ENCODE measurements at places on chromosomes 7 and 10. TPM values are rescaled to one million over a fixed set of nuclear protein-coding genes. Genes with fewer than 3 reads are reported as not detected.

- H3K4me3 ChIP-seq = no peak overlapping the region
- no peak overlapping the region for H3K27ac ChIP-seq
- no peak for DNase-seq
- H3K27me3 ChIP-seq = no peaks in the 10 kb centered on the region
- no peaks in the 10 kb centered on the region for H3K4me1 ChIP-seq
These were observed 24.4 kb upstream of the CHST15 start for GRCh38 chr10:124117833-124118232.

- H3K36me3 ChIP-seq = no peaks in the 10 kb centered on the region
- H3K4me3 ChIP-seq = peak overlapping the region; percentile 46
- H3K4me1 ChIP-seq = peaks cover 8% of the 10 kb centered on the region
- DNase-seq = no peak
- H3K27ac ChIP-seq = peak overlapping the region; percentile 28
These were observed 1.7 kb downstream of the LRRN3 start for GRCh38 chr7:111092406-111093236.

DNA sequence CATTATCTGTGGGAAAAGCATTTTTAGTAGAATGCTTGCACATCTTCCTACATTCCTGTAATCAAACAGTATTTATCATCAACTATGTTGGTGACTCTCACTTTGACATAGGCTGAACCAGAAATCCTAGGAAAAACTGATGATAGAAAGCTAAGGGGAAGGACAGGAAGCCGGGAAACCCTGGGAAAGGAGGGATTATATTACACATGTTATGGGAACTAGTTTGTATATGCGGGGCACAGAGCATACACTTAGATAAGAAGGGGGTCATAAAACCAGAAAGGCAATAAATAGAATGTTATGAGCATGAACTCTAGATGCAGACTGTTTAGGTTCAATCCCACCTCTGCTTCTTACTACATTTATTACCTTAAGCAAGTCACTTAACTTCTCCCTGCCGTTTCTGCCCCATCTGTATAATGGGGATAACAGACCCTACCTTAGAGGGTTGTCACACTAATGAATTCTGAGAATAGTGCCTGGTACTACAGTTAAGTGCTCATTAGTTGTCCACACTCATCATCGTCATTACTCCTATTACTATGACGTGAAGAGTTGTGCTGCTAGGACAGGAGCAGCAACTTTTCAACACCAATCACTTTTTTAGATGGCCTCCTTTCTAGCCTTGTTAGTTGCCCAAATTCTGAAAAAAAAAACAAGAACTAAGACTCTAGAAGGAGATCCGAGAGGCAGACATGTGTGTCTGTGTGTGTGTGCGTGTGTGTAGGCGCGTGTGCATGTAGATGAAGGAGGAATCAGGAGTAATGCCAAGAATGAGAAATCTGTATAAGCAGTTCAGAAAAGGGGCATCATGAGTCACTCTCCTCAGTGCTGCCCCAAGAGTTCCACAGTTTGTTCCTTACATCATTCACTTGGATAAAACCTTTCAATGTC is 52.2 kb downstream of the KMT2C start:
- no peaks in the 10 kb centered on the region for H3K36me3 ChIP-seq
- H3K27me3 ChIP-seq = no peaks in the 10 kb centered on the region
- no peak overlapping the region for H3K4me3 ChIP-seq

DNA sequence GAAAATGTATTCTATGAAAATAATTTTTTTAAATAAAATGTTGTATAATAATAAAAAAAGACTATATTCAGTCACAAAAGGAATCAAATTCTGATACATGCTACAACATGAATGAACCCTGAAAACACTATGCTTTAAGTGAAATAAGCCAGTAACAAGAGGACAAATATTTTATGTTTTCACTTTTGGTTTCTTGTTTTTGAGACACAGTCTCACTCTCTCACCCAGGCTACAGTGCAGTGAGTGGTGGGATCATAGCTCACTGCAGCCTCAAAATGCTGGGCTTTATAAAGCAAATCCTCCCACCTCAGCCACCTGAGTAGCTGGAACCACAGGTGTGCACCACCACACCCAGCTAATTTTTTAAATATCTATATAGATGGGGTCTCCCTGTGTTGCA is 64.2 kb downstream of the CNOT4 start:
- H3K27ac ChIP-seq = no peak overlapping the region
- H3K36me3 ChIP-seq = no peaks in the 10 kb centered on the region
- no peak for DNase-seq

Gene EVX1
- 1.3 TPM for total RNA-seq

DNA sequence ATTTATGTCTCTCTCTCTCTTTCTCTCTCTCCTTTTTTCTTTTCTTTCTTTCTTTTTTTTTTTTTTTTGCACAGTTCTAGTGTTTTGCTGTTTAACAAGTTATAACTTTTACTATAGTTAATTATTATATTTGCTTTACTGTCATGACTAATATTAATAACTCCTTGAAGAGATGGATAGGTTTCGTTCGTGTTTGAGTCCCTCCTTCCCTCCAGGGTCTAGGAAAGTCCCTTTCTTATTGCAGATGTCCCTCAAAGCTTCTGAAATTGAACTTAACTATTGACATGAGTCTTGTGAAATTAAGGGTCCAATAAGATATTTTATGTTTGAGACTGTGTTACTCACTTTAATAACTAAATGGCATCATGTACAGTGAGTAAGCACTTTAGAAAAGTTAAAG is 131.4 kb downstream of the PLXDC2 start:
- no peak overlapping the region for H3K27ac ChIP-seq
- peaks cover 41% of the 10 kb centered on the region for H3K4me1 ChIP-seq
- H3K36me3 ChIP-seq = no peaks in the 10 kb centered on the region
- no peak overlapping the region for H3K4me3 ChIP-seq
- no peak for DNase-seq

DNA sequence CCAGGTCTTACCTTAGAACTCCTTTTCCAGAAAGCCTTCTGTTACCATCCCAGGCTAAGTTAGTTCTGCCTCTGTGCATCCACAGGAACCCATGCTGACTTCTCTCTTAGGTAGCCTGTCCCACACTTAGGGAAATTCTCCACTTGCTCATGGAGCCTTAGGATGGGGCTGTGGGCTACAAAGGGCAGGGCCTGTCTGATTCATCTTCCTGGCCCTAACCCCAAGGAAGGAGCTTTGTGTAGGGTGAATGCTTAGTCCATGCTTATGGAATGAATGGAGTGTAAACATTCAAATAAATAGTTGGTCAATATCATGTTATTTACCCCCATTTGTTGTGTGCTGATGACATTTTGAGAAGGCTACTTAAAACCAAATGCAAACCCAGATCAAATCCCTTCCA is 54.7 kb downstream of the EMX2 start:
- H3K27me3 ChIP-seq = no peaks in the 10 kb centered on the region
- no peak overlapping the region for H3K4me3 ChIP-seq

All from adrenal gland (tissue), 19 donors.